MV-4-11 (cell line): ENCODE measurements at places on chromosomes 5 and 9.

- no peak for DNase-seq
These were observed 10.9 kb downstream of the CXXC5 start for GRCh38 chr5:139658928-139659667.

DNA sequence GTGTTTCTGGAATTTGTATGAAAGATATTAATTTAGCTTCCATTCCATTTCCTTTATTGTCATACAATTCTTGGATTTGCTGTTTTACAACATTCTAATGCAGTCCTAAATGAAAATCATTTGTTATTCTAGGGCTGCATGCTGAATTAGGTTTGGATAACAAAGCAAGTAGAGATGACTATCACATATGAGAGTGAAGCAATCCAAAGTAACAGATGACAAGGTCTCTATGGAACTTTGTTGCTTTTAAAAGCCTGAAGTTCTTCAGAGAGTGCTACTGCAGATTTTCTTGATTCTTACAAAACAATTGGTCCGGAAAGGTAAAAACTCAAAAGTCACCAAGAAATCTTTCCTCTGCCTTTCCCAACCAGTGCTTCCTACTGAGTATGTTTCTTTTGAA is 56.9 kb upstream of the VCAN start:
- DNase-seq: no peak

DNA sequence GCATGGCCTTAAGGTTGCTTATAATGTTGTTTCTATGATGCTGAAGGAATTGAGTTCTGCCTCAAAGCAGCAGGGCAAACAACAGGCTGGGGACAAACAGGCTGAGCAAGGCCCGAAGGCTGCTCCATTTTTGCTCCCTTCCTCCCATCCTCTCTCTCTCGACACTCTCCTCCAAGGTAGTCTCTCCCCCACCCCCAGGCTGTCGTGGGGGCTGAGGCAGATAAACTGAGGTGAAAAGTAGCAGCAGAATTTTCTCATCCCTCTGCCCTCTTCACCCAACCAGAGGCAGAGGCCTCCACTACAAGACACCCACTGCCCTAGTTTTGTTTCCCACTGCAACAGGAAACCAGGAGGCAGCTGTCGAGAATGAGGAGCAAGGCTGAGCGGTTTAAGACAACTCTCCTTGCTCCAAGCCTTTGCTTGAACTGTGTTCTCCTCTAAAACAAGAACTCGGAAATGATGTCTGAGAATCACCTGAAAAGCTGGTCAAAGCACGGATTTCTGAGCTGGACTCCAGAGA is 13.5 kb upstream of the GNA14 start:
- DNase-seq: no peak

GRCh38 chr9:108830272-108830671 is 25.5 kb downstream of the ACTL7B start:
- DNase-seq: no peak

DNA sequence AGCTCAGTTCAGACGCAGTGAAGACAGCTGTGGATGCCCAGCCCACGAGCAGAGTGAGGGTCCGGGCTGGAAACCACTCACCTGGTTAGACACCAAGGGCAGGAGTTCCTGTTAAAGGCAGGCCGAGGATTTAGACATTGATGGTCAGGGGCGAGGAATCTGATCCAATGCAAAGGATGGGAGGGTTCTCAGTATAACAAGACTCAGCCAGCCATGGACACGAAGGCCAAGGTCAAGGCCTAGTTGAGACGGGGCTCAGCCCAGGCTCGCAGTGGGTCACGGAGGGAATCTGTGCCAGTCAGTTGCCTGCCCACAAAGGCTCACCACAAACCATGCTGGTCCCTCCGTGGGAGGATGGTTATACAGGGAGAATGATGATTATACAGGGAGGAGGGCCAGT is 63.3 kb upstream of the FCN1 start:
- DNase-seq: no peak

GRCh38 chr9:109166171-109166770 is 778 bp downstream of the FRRS1L start:
- DNase-seq: no peak

DNA sequence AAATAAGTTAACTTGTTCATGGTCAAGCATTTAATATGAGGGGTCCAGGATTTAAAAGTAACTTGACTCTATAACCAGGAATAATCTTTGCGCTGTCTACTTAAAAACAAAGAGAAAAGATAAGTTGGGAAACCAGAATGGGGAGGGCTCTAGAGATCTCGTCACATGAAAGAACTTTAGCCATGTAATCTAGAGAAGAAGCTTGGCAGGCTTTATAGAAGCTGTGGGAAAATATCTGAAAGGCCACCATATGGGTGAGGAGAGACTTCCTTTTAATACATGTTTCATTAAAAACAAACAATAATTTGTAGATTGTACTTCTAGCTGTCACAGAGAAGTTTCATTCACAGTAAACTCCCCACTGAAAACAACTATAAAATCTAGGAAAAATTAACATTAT is 46.7 kb upstream of the PPP1R2B start:
- DNase-seq: no peak

- DNase-seq: no peak
These were observed 6.3 kb downstream of the NR4A3 start for GRCh38 chr9:99828054-99828416.

DNA sequence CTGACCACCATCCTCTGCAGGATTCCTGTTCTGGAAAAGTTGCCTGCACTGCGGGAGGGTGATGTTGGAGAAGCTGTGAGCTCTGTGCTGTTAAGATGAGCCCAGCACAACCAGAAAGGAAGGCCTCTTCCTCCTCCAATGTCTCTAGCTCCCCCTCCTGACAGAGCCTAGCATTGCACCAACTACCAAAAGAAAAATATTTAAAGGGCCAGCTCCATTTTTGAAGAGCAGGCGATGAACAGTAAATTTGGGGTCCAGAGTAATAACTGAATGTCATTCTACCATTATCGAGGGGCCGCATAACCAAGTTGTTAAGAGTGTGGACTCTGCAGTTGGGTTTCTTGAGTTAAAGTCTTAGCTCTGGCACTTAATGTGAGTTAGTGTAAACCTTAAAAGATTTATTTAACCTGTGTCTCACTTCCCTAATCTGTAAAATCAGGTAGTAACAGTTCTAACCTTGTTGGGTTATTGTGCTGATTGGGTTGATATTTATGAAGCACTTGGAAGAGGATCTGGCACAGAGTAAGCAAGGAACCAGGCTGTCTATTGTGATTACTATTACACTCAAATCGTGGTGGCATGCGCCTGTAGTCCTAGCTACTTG is 3.9 kb downstream of the TEX53 start:
- DNase-seq: peak; percentile 63

- DNase-seq: no peak
These were observed 149.7 kb downstream of the ESM1 start for GRCh38 chr5:54835647-54836046.

DNA sequence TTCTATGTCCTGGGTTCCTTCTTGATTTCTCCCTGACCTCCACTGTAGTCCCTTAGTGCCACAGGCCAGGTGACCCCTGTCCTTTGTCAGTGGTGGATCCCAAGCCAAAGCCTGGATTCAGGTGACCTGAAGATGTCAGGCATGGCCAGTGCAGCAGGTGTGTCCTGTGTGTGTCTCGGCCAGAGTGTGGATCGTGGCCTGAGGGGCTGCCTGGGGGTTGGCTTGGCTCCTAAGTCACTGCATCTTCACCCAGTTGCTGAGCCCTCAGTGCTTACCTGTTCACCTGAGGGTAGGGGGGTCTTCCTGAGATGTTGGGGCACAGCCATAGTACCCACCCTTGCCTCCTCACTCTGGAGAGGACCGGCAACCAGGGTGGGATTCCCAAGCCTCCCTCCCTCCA is 61.8 kb upstream of the PITX1 start:
- no peak for DNase-seq

- no peak for DNase-seq
These were observed 39.6 kb upstream of the TEX48 start for GRCh38 chr9:114721491-114722079.

DNA sequence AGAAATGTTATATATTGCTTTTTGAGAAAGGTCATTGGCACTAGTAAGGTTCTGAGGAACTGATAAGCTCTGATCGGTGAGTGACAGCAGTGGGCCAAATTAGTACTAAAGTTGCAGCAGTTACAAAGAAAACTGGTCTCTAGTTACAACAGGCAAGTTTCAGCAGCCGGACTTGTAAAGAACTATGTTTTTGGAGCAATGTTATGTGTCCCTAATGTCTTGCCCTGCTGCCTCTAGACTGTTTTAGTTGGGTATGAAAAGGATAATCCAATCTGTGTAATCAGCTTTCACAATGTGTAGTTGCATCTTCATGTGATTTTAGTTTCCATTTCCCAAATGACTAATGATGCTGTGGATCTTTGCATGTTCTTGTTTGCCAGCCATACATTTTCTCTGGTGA is 113.5 kb downstream of the CAMK4 start:
- no peak for DNase-seq

DNA sequence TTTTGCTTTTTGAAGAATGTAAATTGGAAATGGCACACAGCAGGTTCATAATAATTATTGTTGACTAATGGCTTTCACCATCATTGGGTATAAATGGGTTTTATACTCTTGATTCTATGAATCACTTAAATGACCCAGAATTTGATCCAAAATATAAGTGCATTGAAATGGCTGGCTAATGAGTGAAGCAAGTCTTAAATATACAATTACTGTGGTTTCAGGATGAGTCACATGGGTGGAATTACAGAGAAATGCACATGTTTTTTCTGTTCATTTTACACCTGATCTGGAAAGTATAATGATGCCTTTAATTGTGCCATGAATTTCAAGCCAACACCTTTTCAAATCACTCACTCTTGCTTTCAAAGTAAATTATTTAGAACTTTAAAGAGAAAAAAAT is 380.8 kb upstream of the CD180 start:
- no peak for DNase-seq

DNA sequence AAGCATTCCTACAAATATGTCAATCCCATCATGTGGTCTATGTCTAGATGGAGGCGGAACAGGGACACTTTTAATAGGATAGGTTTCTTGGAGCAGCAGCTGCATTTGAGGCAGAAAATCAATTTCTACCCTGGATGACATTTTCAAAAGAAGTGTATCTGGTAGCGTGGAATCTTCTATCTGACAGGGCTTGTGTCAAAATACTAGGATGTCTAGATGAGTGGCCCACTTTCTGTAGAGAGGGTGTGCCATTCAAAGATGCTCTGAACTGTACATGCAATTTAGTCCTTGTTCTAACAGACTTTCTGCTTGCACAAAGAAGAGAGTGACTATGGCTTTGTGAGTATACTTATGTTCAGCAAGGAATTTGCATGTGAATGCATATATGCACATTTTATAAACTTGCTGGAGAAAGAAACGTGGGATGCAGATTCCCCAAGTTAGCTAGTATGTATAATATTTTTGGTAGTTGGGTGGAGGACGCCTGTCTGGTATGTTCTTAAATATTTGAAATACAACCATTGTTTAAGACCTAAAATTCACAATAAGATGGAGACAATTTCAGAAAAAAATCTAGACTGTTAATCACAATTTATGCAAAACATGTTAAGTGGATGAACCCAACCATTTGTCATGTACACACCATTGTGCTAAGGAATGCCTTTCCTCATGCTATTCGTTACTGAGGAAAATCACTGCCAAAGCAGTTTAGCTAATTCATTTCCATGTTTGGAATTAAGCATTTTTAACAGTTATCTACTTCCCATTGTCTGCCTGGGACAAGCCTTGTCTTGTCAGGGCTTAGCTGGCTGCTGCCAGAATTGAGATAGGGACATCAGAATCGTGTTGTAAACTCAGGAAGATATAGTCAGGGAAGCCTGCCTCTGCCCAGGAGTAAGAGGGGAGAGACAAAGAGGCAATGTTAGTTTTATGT is 129.1 kb upstream of the MEF2C start:
- no peak for DNase-seq

GRCh38 chr5:151780348-151780747 is 8.6 kb downstream of the G3BP1 start:
- no peak for DNase-seq

GRCh38 chr5:109628591-109628990 is 61.1 kb upstream of the MAN2A1 start:
- DNase-seq: no peak

- no peak for DNase-seq
These were observed 14.9 kb upstream of the FEM1C start for GRCh38 chr5:115559524-115559923.

DNA sequence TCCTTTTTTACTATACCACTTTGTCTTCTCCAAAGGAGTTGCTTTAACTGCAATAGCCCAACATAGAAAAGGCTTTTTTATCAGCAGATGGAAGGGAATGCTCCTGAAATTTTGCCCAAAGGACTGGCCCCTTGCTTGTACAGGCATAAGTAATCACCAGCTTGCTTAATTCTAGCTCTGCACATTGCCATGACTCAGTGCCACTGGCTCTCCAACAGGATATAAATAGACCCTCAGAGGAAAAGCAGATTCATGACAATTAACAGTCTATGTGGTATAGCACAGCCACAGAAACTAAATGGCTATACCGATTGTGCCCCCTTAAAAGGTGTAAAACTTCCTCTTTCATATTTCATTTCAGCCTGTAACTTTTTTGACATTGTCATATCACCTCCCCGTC is 227.0 kb downstream of the ZNF608 start:
- peak; percentile 95 for DNase-seq

DNA sequence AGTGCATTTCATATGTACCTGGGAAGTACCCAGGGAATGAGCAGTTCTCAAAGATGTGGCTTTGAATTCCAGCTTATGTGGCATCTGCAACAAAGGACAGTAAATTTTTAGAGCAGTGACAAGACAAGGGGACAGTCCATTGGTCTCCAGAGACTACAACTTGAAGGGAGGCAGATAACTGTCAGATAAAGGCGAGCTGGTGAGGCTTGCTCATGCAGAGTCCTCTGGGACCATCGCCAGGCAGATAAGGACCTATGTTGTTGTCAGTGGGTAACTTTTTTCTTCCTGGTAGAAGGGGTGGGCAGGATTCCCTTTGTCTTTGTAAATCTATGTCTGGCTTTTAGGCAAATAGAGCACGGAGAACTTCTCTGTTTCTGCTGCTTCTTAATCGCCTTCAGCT is 120.2 kb downstream of the ICE1 start:
- DNase-seq: no peak

- peak; percentile 64 for DNase-seq
These were observed 7.9 kb upstream of the PSD2 start for GRCh38 chr5:139787568-139788293.

DNA sequence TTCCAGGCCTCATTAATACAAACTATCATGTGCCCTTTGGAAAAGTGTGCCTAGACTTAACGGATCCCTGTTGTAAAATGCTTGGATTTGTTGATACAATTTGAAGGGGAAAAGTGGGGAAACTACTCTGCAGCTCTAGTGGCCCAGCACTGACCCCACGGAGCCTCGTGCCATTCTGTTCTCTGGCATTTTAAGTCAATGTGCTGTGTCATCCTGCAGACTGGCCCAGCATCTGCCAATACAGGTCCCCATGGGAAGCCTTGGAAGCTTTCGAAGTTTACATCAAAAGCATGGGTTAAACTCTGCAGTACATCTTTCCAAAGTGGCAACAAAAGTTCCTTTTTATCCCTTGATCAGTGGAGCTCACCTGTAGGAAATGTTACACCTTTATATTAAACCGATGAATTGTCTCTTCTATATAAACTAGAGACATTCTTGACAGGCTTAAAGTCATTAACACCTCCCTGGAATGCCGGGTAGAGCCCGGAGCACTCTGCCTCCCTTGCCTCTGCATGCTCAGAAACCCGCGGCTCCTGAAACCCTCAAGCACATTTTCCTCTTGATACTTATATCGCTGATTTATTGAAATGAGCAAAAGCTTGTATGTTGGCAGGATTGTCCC is 596.0 kb upstream of the ADAMTS16 start:
- no peak for DNase-seq

- DNase-seq: no peak
These were observed 6.7 kb downstream of the FAF2 start for GRCh38 chr5:176454724-176455394.
